ENCODE measurements at places on chromosomes 13 and 19. TPM values are rescaled to one million over a fixed set of nuclear protein-coding genes. Genes with fewer than 3 reads are reported as not detected.

RAP2A gene
- total RNA-seq, result 39.0 TPM

- DNase-seq, result no peak
- 0 out of 2 replicates have a peak, but pooled peaks cover 3% of the 10 kb centered on the region for H3K36me3 ChIP-seq
- no peak overlapping the region for H3K27ac ChIP-seq
Observed at GRCh38 chr13:23740002-23740401, 149.2 kb downstream of the MIPEP start.

TMEM255B gene
- 4.8 TPM for total RNA-seq

ZNF544 gene
- 59.2 TPM for total RNA-seq

- no peak overlapping the region for H3K27ac ChIP-seq
- DNase-seq, result no peak
- H3K36me3 ChIP-seq, result no peaks in the 10 kb centered on the region
Observed at GRCh38 chr13:49428041-49428763, 15.7 kb downstream of the CAB39L start.

ZNF554 gene
- 6.2 TPM for total RNA-seq

DNA sequence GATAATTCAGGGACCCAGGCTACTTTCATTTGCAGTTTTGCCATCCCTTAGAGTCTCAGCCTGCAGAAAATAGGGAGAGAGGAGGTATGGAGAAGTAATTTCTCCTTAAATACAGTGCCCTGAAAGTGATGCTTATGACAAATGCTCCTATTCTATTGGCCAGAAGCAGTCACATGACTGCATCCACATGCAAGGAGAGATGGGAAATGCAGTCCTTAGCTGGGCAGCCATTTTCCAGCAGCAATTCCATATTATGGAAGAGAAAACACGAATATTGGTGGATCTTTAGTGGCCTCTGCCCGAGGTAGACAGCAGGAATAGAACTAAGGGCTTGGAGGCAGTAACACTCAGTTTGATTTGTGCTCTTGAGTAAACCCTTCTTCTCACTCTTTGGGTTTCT is 39.4 kb downstream of the VAV1 start:
- DNase-seq, result no peak
- H3K27ac ChIP-seq, result no peak overlapping the region
- no peaks in the 10 kb centered on the region for H3K4me1 ChIP-seq

DNA sequence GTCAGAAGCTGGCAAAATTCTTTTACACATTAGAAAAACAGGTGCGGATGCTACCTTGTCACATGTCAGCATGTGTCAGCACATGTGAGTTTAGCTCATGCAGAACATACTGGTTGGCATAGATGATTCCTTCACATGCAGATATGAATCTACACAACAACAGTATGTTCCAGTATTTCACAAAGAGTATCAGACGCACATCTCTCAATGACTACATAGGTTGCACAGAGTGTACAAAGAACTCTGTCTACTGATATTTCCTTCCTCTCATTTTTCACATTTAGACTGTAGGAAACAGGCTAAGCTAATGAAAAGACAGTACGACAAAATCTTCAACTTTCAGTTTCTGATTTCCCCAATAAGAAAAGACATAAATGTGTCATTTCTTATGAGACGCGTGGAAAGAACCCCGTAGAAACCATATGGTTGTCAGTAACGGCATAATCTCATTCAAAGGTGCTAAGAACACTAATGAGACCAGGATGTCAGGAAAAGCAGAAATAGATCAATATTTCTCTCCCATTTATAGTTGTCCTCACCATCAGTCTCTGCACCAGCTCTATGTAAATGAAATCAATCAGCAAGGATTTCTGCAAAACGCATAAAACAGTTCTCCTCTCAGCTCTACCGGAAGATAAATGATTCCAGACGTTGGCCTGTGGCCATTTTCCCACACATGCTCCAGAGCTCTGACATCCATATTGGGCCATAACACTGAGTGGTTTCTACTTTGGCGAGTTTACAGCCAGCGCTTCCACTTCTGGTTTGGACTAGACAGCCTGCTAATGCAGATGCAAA is 81.2 kb downstream of the STARD13 start:
- H3K4me1 ChIP-seq, result peaks cover 18% of the 10 kb centered on the region
- H3K27ac ChIP-seq, result no peak overlapping the region
- DNase-seq, result no peak
- H3K4me3 ChIP-seq, result no peak overlapping the region
- H3K27me3 ChIP-seq, result no peaks in the 10 kb centered on the region

GRCh38 chr19:38661136-38661535 is 13.7 kb downstream of the ACTN4 start:
- H3K36me3 ChIP-seq, result peaks cover 10% of the 10 kb centered on the region
- H3K4me1 ChIP-seq, result peaks cover 96% of the 10 kb centered on the region

GRCh38 chr13:107170270-107170931 is 602.5 kb upstream of the ARGLU1 start:
- no peaks in the 10 kb centered on the region for H3K36me3 ChIP-seq
- no peak overlapping the region for H3K4me3 ChIP-seq
- no peaks in the 10 kb centered on the region for H3K4me1 ChIP-seq
- no peak overlapping the region for H3K27ac ChIP-seq
- no peak for DNase-seq

GRCh38 chr19:33022472-33023116 is 42.1 kb downstream of the RHPN2 start:
- H3K36me3 ChIP-seq, result peaks cover 30% of the 10 kb centered on the region
- DNase-seq, result peak; percentile 76
- H3K27me3 ChIP-seq, result no peaks in the 10 kb centered on the region
- H3K27ac ChIP-seq, result peak overlapping the region; percentile 98

DNA sequence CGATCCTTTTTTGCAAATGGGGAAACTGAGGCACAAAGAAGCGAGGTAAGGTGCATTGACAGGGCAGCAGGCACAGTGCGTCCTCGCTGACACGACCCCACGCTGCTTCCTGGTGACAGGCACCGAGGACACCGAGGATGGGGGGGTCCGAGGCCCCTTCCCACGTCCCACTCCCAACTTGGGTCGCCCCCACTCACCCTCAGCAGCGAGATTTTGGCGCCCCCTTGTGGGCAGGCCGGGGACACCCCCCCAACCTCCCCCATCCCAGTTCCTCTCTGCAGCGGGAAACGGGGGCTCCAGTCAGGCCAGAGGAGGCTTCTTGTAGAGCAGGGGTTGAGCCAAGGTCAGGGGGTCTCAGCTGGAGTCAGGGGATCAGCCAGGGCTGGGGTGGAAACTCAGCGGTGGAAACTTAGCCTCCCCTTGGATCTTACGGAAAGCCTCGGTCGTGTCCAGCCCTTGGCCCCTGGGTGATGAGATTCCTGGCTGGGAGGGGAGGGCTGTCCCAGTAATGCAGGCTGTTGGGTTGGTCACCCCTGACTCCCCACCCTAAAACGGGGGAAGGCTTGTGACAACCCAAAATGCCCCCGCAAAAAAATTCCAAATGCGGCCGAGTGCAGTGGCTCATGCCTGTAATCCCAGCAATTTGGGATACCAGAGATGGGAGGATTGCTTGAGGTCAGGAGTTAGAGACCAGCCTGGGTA is 8.2 kb downstream of the SMIM24 start:
- no peaks in the 10 kb centered on the region for H3K4me1 ChIP-seq
- H3K27me3 ChIP-seq, result peaks cover 37% of the 10 kb centered on the region
- H3K4me3 ChIP-seq, result no peak overlapping the region
- peak; percentile 68 for DNase-seq
- H3K36me3 ChIP-seq, result peaks cover 5% of the 10 kb centered on the region
- H3K27ac ChIP-seq, result no peak overlapping the region

- H3K4me1 ChIP-seq, result peaks cover 9% of the 10 kb centered on the region
- no peak for DNase-seq
- no peaks in the 10 kb centered on the region for H3K36me3 ChIP-seq
- H3K27ac ChIP-seq, result no peak overlapping the region
Observed at GRCh38 chr13:44715287-44716230, 139.4 kb upstream of the TSC22D1 start.

DNA sequence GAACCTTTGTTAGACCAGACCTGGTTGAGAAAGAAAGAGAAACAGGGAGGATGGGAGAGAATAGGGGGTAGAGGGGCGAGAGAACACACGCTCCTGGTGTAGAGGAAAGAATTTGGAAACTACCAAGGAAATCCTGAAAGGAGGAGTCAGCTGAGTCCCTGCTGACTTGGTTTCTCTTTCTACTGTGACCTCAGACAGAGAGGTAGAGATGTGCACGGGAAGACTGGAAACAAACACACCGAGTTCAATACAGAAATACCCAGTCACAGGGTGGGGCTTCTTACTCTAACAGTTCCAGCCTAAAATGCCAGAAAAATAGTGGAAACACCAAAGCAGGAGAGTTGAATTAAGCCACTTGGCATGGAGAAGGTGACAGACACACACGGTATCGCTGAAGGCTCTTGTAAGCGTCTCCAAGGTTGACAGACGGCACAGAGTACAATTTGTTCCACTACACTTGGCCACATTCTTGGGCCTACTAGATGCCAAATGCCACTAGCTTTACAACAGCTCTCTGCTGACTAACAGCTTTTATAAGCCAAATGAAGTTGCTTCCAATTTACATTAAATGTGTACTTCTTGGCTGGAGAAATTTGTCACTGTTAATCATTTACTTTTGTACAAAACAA is 28.1 kb downstream of the LATS2 start:
- no peak for DNase-seq
- H3K27ac ChIP-seq, result peak overlapping the region; percentile 35
- no peak overlapping the region for H3K4me3 ChIP-seq
- H3K4me1 ChIP-seq, result peaks cover 37% of the 10 kb centered on the region
- H3K27me3 ChIP-seq, result no peaks in the 10 kb centered on the region

ANGPTL8 gene
- not detected for total RNA-seq

DNA sequence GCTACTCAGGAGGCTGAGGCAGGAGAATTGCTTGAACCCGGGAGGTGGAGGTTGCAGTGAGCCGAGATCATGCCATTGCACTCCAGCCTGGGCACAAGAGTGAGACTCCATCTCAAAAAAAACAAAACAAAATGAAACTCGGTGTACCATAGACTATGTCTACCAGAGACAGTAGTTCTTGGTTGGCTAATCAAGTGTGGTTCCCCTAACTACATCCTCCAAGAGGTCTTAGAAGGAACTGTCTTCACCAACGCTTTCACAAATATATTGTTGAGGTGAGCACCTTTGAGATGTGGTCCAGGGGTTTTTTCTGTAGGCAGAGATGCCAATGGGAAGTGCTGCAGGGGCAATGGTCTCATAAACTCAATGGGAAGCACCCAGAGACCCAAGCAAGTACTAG is 48.0 kb downstream of the RFC3 start:
- no peak overlapping the region for H3K27ac ChIP-seq
- H3K36me3 ChIP-seq, result peaks cover 8% of the 10 kb centered on the region
- no peaks in the 10 kb centered on the region for H3K27me3 ChIP-seq
- DNase-seq, result no peak
- H3K4me3 ChIP-seq, result no peak overlapping the region

- peaks cover 77% of the 10 kb centered on the region for H3K4me1 ChIP-seq
- H3K4me3 ChIP-seq, result no peak overlapping the region
Observed at GRCh38 chr13:98494769-98495168, 82.1 kb downstream of the STK24 start.

CPAMD8 gene
- 10.8 TPM for total RNA-seq

SWSAP1 gene
- total RNA-seq, result 3.0 TPM

DNA sequence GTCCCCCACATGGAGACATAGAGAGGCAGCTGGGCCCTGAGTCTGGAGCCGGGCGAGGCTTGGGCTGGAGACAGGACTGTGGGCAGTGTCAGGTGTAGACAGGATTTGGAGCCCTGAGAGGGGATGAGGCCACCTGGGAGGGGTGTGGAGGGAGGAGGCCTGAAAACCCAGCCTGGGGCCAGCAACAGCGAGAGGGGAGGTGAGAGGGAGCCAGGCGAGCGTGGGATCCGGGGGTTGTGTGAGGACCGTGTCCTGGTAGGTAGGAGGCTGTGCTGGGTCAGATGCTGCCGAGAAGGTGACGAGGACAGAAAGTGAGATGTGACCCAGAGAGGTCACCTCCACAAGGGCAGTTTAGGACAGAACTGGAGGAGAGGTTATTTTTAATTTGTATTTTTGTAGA is 7.4 kb downstream of the MPND start:
- H3K4me1 ChIP-seq, result no peaks in the 10 kb centered on the region
- no peaks in the 10 kb centered on the region for H3K27me3 ChIP-seq
- no peak overlapping the region for H3K27ac ChIP-seq
- DNase-seq, result no peak

SKA3 gene
- 45.7 TPM for total RNA-seq

DNA sequence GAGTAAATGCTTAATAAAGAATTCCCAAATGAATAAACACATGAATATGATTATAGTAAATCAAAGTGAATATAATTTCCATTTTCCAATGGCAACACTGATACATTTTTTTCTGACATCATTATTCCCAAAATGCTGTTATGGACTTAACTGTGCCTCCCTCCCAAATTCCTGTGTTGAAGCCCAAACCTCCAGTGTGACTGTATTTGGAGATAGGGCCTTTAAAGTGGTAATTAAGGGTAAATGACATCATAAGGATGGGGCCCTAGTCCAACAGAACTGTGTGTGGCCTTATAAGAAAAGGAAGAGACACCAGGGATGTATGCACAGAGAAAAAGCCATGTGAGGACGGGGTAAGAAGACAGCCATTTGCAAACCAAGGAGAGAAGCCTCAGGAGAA is 19.1 kb upstream of the CCNA1 start:
- peaks cover 4% of the 10 kb centered on the region for H3K4me1 ChIP-seq
- H3K27ac ChIP-seq, result no peak overlapping the region
- no peaks in the 10 kb centered on the region for H3K27me3 ChIP-seq
- peaks cover 14% of the 10 kb centered on the region for H3K36me3 ChIP-seq
- DNase-seq, result no peak

DNA sequence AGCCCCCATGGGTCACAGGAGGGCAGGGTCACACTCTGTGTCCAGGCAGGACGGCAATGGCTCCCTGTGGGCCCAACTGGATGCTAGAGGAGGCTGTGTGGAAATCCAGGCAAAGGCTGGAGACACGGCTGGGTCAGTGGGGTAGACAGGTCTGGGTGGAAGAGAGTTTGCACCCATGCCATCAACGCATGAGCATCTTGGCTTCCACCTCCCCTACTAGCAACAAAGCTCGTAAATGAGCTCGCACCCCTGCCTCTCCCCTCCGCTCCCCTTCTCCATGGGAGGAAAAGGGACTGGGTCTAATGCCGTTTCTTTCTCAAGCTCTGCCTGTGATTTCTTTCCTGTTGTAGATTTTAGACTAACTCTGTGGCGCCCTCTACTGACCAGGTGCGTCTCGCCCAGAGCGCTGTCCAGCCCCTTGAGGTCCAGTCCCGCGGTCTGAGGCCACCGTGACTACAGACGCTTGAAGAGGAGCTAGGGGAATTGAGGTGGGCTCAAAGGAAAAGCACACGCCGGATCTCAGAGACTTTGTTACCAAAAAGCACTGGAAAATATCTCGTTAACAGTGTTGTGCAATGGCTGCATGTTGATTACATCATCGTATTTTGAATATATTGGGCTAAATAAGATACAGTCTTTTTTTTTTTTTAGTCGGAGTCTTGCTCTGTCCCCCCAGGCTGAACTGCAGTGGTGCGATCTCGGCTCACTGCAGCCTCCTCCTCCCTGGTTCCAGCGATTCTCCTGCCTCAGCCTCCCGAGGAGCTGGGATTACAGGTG is 50.7 kb upstream of the USP29 start:
- peak; percentile 14 for DNase-seq
- peaks cover 68% of the 10 kb centered on the region for H3K36me3 ChIP-seq
- peaks cover 9% of the 10 kb centered on the region for H3K27me3 ChIP-seq
- no peak overlapping the region for H3K4me3 ChIP-seq
- H3K4me1 ChIP-seq, result no peaks in the 10 kb centered on the region
- no peak overlapping the region for H3K27ac ChIP-seq

- peaks cover 12% of the 10 kb centered on the region for H3K4me1 ChIP-seq
- H3K27ac ChIP-seq, result peak overlapping the region; percentile 98
- peaks cover 44% of the 10 kb centered on the region for H3K36me3 ChIP-seq
- no peak for DNase-seq
Observed at GRCh38 chr19:49665036-49665350, 664 bp downstream of the IRF3 start.

ZNF320 gene
- total RNA-seq, result 23.8 TPM
